ENCODE measurements at places on chromosomes 6 and 20.
A peak's percentile ranks its signal among the peaks of the same experiment; 100 is the strongest.

DNA sequence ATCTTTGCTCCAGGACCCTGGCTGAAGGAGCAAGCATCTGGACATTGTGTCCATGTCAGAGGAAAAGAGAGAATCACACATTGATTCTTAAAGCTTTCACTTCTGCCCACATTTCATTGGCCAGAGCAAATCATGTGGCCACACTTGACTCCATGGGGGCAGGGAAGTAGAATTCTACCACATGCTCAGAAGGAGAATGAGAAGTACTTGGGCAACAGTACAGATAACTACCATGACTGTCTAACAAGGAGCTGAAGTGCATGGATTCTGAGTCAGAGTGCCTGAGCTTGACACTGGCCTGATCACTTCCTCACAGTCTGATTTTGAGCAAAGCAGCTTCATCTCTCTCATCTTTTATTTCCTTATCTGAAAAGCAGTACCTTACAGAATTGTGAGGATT, 38.6 kb downstream of the GHRH start:
- DNase-seq, result no peak

DNA sequence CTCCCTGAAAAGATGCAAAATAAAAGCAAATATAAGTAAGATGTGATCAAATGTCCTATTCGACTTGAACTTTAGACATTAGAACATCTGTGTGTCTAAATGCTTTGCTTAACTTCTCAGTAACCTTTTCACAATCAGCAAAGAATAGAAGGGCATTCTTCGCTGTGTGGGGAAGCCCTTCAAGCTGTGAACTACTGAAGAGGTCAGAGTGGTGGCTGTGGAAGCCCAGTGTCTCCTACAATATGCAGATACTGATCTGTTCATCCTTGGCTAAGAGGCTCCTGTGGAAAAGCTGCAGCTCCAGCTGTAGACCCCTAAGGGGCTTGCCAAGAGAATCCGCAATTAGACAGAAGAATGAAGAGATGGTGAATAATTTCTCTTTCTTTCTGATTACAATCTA, 400.3 kb upstream of the SASH1 start:
- DNase-seq, result no peak

- DNase-seq, result no peak
These were observed 26.7 kb downstream of the SAYSD1 start for GRCh38 chr6:39088331-39088730.

- no peak for DNase-seq
These were observed 21.1 kb downstream of the YTHDF1 start for GRCh38 chr20:63194797-63195173.

GRCh38 chr6:163877877-163878639, 463.5 kb downstream of the QKI start:
- DNase-seq, result no peak

DNA sequence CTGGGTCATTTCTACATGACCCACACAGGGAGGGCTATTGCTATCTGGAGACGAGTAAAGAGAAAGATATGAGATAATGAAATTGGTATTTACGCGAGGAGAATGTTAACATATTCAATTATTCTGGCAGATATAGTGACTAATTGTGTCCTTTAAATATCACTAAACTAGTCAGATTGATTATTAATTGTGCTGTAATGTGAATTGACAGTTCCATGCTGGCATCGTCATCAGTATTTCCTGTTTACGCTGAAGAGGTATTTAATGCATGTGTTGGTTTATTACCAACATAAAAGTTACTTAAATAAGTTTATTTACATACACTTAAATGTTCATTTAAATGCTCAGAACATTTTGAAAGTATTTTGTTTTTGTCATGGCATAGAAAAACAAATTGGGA, 35.7 kb upstream of the OGFRL1 start:
- DNase-seq, result no peak

DNA sequence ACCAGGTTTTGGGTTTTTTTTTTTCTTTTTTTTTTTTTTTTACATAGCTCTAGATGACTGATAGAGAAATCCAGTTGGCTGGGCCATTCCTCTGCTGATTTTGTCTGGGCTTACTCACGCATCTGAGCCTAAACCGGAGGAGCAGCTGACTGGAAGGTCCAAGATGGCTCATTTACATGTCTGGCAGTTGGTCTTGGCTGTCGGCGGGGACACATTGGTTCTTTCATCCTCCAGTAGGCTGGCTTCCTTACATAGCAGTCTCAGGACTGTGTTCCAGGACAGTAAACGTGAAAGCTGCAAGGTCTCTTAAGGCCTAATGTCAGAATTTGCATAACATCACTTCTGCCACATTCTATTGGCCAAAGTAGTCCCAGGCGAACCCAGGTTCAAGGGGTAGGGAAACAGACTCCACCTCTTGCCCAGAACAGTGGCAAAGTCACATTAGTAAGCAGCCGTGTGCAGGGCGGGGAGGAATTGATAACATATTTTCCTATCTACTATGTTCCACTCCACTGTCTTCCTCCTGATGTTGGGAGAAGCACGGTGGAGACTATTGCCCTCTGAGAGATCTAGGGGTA, 87.0 kb downstream of the CDH22 start:
- DNase-seq, result no peak

DNA sequence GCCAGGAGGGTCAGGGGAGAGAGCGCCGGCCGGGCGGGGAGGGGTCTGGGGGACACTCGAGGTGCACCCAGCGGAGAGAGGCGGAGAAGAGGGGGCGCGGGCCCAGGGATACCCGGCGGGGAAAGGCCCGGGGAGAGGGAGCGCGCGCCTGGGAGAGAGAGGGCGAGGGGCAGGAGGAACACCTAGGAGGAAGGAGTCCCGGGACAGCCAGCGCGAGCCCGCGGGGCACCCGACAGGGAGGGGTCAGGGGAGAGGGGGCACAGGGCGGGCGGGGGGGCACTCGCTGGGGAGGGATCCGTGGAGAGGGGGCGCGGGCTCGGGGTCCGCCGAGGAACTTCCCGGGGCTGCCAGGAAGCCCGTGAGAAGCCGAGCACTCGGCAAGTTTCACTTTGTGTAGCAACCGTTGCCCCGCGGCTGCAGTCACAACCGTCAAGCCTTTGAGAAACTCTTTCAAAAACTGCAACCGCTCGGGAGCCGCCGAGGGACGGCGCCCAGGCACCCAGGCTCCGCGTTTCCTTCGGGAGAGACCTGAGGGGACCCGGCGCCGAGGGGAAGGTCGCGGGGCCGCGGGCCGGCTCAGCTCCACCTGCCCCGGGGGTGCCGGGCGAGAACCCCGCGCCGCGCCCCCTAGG, 471 bp downstream of the EZR start:
- peak; percentile 61 for DNase-seq

GRCh38 chr20:36344517-36345132, 38.5 kb downstream of the DLGAP4 start:
- DNase-seq, result no peak

GRCh38 chr20:22471156-22471836, 113.1 kb downstream of the FOXA2 start:
- no peak for DNase-seq

GRCh38 chr6:163706500-163707087, 292.1 kb downstream of the QKI start:
- no peak for DNase-seq

GRCh38 chr20:59456342-59457279, 147.7 kb upstream of the PHACTR3 start:
- no peak for DNase-seq

- no peak for DNase-seq
These were observed 113.5 kb upstream of the SLC24A3 start for GRCh38 chr20:19098806-19099578.

DNA sequence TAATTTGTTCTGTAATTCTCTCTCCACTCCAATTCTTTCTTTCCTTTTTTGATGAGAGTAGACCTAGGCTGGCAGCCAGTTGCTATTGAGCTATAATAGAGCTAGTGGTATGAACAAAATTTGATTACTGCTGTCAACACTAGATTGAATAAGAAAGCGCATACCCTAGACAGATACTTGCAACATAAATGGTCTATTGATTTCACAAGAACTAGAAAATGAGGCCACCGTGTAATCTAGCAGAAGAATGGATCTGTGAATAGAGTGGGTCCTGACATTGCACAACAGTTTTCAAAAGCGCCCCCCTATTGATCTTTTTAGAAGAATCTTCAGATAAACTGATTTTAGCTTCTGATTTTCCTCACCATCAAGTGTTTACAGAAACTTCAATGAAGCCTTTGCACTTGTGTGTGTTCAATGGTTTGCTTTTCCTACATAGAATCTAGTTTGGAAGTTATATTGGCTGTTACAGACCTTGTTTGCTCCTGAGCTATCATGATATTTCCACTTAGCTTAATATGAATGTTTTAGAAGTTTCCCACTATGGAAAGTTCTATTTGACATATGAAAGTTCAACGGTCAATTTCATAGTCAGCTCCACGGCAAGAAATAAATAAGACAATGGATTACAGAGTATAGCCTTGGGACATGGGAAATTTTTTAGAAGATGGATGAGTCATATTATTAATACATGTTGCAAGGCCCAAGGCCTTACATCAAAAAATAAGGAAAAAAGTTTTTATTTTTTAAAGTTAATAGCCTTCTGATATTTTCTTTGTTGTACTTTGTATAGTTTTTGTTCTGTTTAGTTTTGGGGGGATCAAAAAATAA, 55.6 kb downstream of the UTRN start:
- no peak for DNase-seq

- peak; percentile 56 for DNase-seq
These were observed at the start of gene RBCK1 for GRCh38 chr20:407953-408842. Gene RBCK1 (plus strand): TSS chr20:408299. CDS start chr20:408758, 459 bp downstream.

DNA sequence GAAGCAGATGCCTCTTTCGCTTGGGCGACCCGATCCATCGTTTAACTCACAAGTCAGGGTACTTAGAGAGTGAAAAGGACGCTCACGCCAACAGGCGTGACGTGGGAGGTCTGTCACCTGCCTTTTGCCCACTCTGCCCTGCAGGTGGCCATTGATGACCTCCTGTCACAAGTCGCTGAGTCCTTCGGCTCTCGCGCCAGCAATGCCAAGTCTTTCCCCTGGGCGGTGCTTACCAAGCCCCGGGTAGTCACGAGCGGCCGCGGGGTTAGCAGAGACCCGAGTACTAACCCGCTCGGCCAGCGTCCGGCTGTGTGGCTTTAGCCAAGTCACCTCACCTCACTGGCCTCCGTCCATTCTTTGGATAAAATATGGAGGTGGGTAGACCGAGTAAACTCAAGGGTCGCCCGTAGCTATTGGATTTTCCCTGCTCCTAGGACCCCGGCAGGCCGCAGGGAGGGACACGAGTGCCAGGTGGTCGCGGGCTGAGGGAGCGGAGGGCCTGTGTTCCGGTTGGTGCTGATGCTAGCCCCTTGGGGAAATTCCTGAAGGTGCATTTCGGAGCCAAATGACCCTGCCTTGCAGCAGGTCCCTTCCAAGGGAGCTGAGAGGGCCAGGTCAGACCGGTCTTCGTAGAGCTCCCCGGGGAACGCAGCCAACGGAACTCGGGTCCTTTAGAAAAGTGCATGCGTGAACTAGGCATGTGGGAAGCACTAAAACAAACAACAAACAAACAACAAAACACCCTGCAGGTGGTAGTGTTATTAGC, 668 bp downstream of the PKIB start:
- DNase-seq, result peak; percentile 41

DNA sequence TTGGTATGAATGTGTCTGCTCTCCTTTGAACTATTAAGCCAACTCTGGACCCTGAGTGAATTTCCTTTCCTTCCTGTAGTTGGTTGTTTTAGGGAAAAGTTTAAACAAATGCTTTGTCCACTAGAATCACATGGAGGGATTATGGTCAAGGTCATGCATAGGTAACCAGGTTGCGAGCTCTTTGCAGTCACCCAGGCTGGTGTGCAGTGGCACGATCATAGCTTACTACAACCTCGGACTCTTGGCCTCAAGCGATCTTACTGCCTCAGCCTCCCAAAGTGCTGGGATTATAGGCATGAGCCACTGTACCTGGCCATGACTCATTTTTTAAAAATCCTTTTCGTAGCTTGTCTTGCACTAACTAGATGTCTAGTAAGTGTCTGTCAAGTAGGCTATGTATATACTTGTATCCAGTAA, 88.0 kb upstream of the SOX4 start:
- DNase-seq, result no peak

DNA sequence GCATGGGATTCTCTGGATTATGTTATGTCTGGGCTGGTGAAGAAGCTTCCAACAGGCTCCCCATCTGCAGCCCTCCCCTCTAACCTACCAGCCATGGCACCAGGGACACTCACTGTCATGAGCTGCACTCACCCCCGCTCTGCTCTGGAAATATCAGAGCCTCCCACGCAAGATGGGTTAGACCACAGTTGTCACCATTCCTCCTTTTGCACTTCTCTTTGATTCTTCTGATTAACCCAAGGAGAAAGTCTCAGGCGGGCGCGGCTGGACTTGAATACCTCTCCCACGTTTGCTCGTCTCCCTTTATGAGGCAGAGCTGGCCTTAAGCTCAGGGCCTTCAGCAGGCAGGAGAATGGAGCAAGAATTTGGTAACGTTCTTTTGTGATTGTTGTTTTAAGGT, 128.1 kb downstream of the CEBPB start:
- no peak for DNase-seq

- peak; percentile 93 for DNase-seq
These were observed 159.7 kb upstream of the RPS6KA2 start for GRCh38 chr6:166786704-166787293.

DNA sequence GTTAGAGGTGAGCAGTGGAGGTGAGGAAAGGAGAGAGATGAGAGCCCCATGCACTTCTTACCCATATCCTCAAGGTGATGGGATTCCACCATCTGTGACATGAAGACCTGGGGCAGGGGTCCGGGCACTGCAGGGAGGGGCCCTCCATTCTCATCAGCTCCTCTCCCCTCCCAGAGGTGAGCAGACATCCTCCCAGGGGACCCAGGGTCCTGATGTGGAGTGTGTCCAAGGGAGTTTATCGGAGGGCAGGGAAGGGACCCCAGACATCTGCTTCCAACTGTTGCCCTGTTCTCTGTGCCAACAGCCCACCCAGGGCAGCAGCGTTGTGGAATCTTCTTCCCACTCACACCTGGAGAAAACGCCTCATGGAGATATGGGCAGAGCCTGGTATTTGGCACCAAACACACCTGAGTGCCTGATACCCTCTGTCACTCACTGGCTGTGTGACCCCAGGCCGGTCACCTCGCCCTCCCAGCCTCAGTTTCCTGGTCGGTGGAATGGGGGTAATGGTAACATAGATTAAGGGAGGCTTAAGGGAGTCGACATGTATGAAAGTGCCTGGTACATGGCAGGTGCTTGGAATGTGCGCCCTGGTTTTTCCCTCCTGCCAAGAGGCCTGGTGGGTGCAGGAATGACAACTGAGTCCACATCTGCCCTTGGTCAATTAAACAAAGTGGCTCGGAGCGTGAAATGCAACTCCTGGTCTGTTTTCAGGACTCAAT, 227.9 kb downstream of the PREX1 start:
- no peak for DNase-seq

All from NCI-H1105 (cell line).